ENCODE measurements at places on chromosomes 5 and 9.

- DNase-seq: no peak
Observed at GRCh38 chr9:130072515-130073235, 19.0 kb downstream of the GPR107 start.

GRCh38 chr9:79686381-79687130 lies 114.8 kb downstream of the TLE4 start:
- DNase-seq: no peak

DNA sequence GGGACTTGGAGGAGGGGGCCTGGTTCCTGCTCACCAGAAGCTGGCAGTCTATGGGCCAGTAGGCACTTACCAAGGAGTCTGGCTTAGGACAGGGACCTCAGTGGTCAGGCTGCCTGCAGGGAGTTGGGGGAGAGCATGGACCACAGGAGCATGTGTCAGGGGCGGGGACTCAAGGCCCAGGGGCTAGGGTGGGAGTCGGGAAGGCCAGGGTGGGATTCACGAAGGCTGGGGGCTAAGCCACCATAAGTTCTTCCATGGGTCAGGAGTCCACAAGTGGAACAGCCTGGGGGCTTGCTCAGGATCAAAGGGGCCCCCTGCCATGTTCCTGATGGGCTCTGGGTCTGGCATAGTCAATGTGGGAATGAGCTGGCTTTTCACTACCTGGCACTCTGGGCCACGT lies 11.5 kb upstream of the SLC25A48 start:
- no peak for DNase-seq

GRCh38 chr5:19862711-19863110 lies 125.3 kb downstream of the CDH18 start:
- DNase-seq: no peak

- DNase-seq: no peak
Observed at GRCh38 chr5:58834242-58835225, 251.7 kb downstream of the RAB3C start.
